ENCODE measurements at places on chromosomes 11 and 22.

GRCh38 chr11:15967166-15967565, 389.2 kb downstream of the SOX6 start:
- DNase-seq, result peak; percentile 35

DNA sequence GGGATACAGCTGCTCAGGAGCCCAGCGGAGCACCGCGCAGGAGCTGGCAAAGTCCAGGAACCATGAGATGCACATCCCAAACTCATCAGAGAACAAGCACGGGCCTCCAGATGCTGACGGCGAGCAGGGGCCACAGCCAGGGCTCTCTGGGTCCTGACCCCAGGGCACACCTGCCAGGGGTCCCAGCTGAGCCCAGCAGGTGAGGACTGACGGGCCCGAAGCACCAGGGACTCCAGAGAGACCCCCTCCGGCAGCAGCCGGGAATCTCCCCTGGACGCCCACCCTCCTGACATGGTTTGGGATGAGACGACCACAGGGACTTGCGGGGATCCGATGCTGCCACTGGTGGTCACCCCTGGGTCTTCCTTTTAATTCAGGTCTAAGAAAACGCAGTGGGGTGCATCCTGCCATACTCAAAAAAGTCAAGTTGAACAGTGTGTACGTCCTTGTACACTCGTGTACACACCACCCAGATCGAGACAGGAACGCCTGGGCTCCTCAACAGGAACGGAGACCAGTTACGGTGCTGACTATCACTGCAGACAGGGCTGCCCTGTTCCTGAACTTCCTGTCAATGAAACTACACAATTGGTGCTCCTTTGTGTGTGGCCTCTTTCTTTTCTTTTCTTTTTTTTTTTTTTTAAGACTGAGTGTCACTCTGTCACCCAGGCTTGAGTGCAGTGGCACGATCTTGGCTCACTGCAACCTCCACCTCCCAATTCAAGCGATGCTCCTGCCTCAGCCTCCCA, 21.9 kb downstream of the TTLL8 start:
- DNase-seq, result no peak

- no peak for DNase-seq
Observed at GRCh38 chr22:35634943-35635540, 13.2 kb upstream of the APOL6 start.

- no peak for DNase-seq
Observed at GRCh38 chr11:69667619-69668604, 7.2 kb downstream of the LTO1 start.

- DNase-seq, result no peak
Observed at GRCh38 chr11:82722231-82722630, 11.4 kb downstream of the FAM181B start.

GRCh38 chr11:126926376-126926791, 74.2 kb downstream of the KIRREL3 start:
- no peak for DNase-seq

GRCh38 chr11:61688365-61689163, 8.4 kb downstream of the DAGLA start:
- peak; percentile 79 for DNase-seq

- DNase-seq, result peak; percentile 50
Observed at GRCh38 chr11:12087075-12088004, 23.1 kb upstream of the MICAL2 start.

DNA sequence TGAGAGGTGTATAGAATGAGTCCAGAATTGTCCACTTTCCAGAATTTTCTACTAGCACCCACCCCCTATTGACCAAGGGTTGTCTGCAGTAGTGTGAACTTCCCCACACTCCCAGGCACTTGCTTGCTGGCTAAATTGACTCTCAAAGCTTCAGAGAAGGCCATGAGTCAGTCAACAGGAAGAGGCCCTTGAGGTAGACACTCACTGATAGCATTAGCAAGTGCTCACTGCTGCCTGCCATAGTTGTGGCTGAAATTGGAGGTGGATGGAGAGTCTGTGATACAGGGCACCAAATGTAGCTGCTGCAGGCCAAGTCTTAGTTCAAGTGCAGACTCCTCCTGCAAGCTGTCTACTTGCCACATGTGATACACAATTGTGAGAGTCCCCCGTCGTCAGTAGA, 156.8 kb downstream of the SPON1 start:
- DNase-seq, result no peak

GRCh38 chr11:101051677-101052076, 77.9 kb downstream of the PGR start:
- no peak for DNase-seq

DNA sequence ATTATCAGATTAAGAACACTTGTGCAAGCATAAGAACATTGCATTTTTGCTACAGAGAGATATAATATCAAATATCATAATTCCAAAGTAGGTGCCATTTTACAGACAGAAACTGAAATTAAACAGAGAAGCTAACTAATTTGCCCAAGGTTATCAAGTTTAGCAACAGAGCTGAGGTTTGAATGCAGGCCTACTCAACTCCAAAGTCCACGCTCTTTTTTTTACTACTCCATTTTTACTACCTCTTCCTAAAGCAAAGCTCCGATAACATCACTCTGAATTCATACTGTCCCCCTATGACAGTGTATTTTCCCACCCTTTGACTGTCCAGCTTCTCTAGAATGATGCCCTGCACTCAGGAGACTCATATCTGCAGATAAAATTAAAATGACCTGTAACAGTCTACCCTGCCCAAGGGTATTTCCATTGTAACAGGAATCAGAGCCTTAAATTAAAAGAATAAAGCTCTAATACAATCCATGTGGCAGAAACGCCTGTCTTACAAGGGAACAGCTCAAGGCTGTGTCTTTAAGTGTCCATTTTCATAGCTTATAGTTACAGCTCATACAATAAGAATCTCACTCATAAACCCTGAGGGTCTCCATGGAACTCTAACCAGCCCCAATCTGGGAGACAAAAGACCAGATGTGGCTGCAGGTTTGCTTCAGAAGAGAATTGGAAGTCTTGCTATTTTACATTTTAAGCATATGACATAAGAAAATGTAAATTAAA, 36.8 kb downstream of the ALG9 start:
- no peak for DNase-seq

- peak; percentile 18 for DNase-seq
Observed at GRCh38 chr11:64553554-64554201, 37.3 kb upstream of the SLC22A12 start.

DNA sequence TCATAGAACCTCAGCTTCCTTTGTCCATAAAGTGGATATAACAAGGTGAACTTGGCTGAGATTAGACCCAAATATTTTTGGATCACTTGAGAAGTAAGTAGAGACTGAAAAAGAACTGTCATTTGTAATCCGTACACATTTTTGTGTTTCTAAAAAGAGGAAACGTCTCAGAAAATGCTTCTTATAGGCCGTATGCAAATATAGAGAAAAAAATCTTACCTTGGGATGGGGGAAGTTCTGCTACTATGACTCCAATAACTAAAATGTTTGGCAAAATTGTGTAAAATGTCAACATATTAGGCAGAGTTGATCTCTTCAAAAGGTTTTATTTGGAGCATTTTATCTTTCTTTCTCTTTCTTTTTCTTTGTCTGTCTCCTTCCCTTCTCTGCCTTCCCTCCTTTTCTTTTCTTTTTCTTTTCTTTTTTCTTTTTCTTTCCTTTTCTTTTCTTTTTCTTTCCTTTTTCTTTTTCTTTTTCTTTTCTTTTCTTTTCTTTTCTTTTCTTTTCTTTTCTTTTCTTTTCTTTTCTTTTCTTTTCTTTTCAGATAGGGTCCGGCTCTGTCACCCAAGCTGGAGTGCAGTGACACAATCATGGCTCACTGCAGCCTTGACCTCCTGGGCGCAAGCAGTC, 48.2 kb downstream of the ADM start:
- no peak for DNase-seq
